ENCODE measurements at places on chromosomes 16 and 17. TPM values are rescaled to one million over a fixed set of nuclear protein-coding genes. Genes with fewer than 3 reads are reported as not detected.

ZFP3 gene
- not detected for polyA plus RNA-seq

SULT1A1 gene
- 117 TPM for polyA plus RNA-seq

DNA sequence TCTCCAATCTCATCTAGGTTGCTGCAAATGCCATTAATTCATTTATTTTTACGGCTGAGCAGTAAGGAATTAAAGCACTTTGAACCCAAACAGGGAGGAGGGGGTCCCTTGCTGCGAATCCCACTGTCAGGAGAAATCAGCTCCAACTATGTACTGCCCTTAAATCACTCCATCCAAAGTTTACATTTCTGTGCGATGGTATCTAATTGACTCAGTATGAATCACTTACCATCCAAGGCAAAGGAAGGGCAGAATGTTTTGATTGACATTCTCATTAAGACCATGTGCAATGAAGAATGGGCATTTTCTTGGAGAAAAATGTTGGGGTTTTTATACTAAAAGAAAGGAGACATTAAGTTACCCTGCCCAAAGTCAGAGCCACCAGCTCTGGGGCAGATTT lies 47.7 kb upstream of the XYLT1 start:
- H3K27me3 ChIP-seq, result no peaks in the 10 kb centered on the region
- H3K36me3 ChIP-seq, result no peaks in the 10 kb centered on the region
- DNase-seq, result no peak
- no peak overlapping the region for H3K4me3 ChIP-seq
- no peaks in the 10 kb centered on the region for H3K4me1 ChIP-seq
- H3K27ac ChIP-seq, result no peak overlapping the region

DNA sequence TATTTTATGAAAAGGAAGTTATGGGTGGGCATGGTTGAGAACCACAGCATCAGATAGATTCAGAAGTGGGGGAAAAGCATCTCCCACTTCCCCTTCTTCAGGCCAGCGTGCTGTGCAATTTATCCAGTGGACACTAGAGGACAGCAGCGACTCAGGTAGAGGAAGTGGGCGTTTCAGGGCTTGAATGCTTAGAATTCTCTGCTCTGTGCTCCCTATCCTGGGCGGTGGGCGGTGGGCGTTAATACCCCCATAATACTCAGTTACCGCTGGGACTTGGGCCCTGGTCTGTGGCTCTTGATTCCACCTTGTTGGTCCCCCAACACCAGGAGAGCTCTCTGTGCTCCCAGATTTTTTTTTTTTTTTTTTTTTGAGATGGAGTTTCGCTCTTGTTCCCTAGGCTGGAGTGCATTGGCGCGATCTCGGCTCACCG lies 3.7 kb upstream of the LYZL6 start:
- no peaks in the 10 kb centered on the region for H3K27me3 ChIP-seq
- peak overlapping the region; percentile 32 for H3K4me3 ChIP-seq
- no peaks in the 10 kb centered on the region for H3K36me3 ChIP-seq
- DNase-seq, result peak; percentile 52

DNA sequence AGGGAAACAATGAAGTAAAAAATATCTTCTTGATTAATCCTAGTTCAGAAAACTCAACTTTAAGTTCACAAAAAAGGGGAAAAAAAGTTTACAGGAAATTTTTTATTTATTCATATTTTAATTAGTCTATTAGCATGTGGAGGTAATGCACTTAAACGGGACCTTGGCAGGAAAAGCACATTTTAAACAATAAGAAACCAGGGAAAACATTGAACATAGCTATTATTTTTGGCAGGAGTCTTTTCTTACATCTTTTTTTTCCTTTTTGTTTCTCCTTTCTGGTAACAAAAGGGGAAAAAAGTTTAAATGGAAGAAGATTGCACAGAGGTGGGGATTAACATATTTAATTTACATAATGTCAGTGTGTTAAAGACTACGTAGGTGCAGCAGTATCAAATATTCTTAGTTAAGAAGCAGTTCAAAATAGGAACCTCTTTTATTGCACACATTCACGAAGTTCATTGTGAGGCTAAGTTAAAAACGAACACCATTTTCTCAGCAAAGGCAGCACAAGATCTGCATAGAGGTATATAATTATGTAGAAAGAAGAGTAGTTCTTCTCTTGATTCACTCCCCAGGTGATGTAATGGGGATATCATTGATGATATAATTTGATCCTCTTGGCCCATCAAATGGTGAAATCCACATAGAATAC lies 940.5 kb downstream of the CDH11 start:
- H3K4me3 ChIP-seq, result no peak overlapping the region
- H3K27me3 ChIP-seq, result no peaks in the 10 kb centered on the region
- no peak overlapping the region for H3K27ac ChIP-seq
- peaks cover 23% of the 10 kb centered on the region for H3K4me1 ChIP-seq
- DNase-seq, result no peak

DNA sequence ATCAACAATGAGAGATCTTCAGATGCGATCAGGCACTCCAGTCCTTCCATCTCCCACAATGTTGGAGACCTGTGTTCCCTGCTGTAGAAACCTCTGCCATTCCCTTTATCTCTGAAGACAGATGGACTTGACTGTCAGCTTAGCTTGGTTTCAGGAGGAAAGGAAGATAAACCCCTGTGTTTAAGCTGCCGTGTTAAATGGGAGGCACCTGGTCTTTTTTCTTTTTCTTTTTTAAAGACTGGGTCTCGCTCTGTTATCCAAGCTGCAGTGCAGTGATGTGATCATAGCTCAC lies 63.1 kb downstream of the USP22 start:
- peaks cover 26% of the 10 kb centered on the region for H3K4me1 ChIP-seq
- H3K36me3 ChIP-seq, result peaks cover 6% of the 10 kb centered on the region
- H3K27ac ChIP-seq, result no peak overlapping the region
- no peaks in the 10 kb centered on the region for H3K27me3 ChIP-seq
- no peak for DNase-seq

DNA sequence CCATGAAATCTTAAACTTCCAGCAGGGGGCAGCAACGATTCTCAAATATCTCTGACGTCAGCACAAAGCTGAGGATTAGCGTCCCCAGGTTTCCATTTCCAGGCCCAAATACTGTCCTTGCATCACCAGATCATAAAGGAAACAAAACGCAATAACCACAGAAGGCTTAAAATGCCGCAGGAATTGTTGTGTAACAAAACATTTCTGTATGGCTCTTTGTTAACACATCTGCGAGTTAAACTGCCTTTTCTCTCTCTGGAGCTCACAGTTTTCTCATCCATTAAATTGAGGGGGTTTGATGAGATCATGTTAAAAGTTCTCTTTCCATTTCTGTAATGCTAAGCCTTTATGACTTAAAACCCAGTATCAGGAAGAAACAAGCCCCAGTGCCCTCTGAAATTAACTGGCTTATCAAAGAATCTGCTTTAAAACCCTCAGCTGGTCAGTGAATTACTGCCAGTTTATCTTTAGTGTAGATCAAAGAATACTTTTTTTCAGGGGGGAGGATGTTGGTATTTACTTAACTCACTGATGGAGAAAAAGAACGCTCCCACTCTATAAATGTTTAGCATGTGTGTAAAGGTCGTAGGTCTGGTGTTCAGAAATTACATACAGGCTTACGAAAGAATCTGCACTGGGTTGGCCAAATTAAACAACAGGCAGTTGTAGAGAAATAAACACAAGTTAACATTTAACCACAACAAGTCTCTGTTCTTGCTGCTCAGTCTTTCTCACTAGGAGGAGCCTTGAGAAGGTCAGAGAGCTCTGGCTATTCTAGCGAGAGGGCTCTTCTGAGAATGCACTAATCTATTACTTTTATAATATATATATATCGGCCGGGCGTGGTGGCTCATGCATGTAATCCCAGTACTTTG lies 10.6 kb upstream of the TERF2 start:
- no peaks in the 10 kb centered on the region for H3K36me3 ChIP-seq
- peak overlapping the region; percentile 63 for H3K4me3 ChIP-seq
- peak; percentile 99 for DNase-seq

- DNase-seq, result no peak
- H3K27me3 ChIP-seq, result no peaks in the 10 kb centered on the region
- H3K4me1 ChIP-seq, result peaks cover 59% of the 10 kb centered on the region
- H3K4me3 ChIP-seq, result no peak overlapping the region
- H3K27ac ChIP-seq, result peak overlapping the region; percentile 14
- peaks cover 30% of the 10 kb centered on the region for H3K36me3 ChIP-seq
These were observed 50.3 kb downstream of the N4BP1 start for GRCh38 chr16:48559462-48560211.

- DNase-seq, result no peak
- no peak overlapping the region for H3K4me3 ChIP-seq
- H3K27me3 ChIP-seq, result no peaks in the 10 kb centered on the region
- H3K27ac ChIP-seq, result no peak overlapping the region
- H3K4me1 ChIP-seq, result no peaks in the 10 kb centered on the region
These were observed 305.8 kb downstream of the SHISA9 start for GRCh38 chr16:13207151-13207550.

DNA sequence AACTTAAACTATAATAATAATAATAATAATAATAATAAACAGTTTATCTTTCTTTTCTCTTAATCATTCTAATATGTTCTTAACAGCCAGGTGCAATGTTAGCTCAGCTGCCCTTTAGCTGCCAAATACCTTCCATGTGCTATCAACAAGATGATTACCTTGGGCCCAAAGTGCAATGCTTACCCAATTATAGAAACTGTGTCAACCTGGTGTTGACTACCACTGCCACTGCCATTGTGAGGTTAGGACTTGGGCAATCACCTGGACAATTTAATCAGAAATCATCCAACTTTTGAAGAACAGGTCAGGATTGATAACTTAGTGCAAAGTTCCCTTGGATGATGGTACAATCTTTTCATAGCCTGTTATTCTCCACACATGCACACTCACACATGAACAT lies 371.8 kb upstream of the SALL1 start:
- H3K4me1 ChIP-seq, result no peaks in the 10 kb centered on the region
- no peak overlapping the region for H3K4me3 ChIP-seq
- DNase-seq, result no peak

DNA sequence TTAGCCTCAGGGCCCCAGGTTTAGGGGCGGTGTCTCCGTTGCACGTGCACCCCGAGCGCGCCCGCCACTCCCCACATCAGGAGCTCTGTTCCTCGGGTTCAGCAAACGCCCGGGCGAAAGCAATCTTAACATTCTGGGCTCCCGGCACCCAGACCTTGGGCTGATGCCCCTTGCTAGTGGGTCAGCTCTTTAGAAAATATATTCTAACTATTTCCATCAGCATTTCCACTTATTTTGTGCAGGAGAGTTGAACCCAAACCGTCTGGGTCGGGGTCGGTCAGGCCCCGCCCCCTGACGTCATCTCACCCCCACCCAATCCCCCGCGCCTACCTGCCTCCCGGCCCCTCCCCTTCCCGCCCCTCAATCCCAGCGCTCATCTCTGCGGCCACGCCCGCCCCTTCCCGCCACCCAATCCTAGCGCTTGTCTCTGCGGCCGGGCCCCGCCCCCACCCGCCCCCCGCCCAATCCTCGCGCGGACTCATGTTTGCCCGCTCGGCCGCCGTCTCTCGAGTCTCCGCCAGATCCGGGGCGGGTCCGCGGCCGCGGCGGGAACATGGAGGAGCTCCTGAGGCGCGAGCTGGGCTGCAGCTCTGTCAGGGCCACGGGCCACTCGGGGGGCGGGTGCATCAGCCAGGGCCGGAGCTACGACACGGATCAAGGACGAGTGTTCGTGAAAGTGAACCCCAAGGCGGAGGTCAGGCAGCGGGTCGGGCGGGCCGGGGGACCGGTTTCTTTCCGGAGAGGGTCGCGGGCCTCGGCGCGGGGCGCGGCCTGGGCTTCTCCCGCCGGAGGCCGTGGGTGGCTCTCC lies at the start of gene FN3KRP:
FN3KRP (plus strand) TSS at position 504 of the 808 bp plus-strand sequence; CDS start at position 554, 50 bp downstream.
- peak; percentile 92 for DNase-seq
- peak within 1 kb of the TSS; percentile 72 for H3K27ac ChIP-seq
- H3K36me3 ChIP-seq, result peaks cover 3% of the 10 kb centered on the region
- no peaks in the 10 kb centered on the region for H3K27me3 ChIP-seq

GRCh38 chr17:79619196-79619595 lies 8.3 kb upstream of the RBFOX3 start:
- no peak overlapping the region for H3K4me3 ChIP-seq
- H3K36me3 ChIP-seq, result no peaks in the 10 kb centered on the region
- H3K27me3 ChIP-seq, result peaks cover 13% of the 10 kb centered on the region
- no peak overlapping the region for H3K27ac ChIP-seq

GRCh38 chr17:67079491-67079890 lies 35.1 kb downstream of the CACNG1 start:
- no peak overlapping the region for H3K4me3 ChIP-seq
- no peaks in the 10 kb centered on the region for H3K27me3 ChIP-seq
- DNase-seq, result no peak
- H3K36me3 ChIP-seq, result peaks cover 17% of the 10 kb centered on the region

GRCh38 chr16:1335996-1336395 lies 2.6 kb downstream of the BAIAP3 start:
- H3K27ac ChIP-seq, result no peak overlapping the region
- DNase-seq, result no peak
- no peaks in the 10 kb centered on the region for H3K36me3 ChIP-seq
- peaks cover 29% of the 10 kb centered on the region for H3K4me1 ChIP-seq

DNA sequence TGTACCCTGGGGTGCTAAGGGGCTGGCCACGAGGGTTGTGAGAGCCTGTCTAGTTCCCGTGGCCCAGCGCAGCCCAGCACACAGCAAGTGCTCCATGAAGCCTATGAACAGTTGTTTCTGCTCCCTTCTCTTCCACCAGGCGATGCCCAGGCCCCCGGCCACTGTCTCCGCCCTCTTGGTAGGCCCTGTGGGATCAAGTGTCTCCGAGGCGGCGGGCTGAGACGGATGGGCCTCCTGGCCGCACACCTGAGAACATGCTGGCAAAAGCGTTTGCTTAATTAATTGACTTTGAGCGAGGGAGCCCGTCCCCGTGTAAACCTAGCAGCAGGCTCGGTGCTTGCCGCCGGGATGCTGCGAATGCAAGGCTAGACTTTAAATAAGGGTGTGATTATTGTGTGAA lies 129.7 kb upstream of the GSE1 start:
- no peaks in the 10 kb centered on the region for H3K4me1 ChIP-seq
- DNase-seq, result no peak
- H3K4me3 ChIP-seq, result no peak overlapping the region
- H3K36me3 ChIP-seq, result no peaks in the 10 kb centered on the region

All from HepG2 (cell line).